ENCODE measurements at places on chromosomes 5 and 9.

DNA sequence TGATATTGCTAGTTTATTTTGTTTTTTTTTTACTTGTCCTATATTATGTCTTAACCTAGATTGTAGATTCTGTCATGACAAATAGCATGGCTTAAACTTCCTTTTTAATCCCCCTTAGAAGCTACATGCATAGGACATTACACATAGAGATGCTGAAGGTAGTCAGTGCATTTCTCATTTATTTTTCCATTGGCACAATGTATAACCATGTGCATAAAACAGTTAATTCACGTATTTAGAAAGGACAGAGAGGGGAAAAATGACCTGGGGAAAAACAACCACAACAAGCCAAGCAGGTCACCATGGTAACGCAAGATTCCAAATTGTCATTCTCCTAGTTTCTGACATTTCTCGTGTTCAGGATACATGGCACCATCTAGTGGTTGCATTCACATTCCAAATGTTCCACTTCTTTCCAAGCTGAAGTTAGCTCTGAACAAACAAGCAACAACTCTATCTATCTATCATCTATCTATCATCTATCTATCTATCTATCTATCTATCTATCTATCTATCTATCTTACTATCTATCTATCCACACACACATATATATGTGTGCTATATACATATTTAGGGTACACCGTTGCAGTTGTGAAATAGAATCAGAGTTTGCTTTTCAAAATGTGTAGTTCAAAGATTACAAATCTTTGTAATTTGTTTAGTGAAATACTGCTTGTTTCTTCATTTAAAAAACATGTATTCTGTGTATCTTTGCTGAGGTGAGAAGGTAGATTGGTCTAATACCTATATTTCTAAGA, 487.2 kb upstream of the ST8SIA4 start:
- DNase-seq, result no peak

GRCh38 chr5:2867373-2867933, 116.0 kb upstream of the IRX2 start:
- no peak for DNase-seq

DNA sequence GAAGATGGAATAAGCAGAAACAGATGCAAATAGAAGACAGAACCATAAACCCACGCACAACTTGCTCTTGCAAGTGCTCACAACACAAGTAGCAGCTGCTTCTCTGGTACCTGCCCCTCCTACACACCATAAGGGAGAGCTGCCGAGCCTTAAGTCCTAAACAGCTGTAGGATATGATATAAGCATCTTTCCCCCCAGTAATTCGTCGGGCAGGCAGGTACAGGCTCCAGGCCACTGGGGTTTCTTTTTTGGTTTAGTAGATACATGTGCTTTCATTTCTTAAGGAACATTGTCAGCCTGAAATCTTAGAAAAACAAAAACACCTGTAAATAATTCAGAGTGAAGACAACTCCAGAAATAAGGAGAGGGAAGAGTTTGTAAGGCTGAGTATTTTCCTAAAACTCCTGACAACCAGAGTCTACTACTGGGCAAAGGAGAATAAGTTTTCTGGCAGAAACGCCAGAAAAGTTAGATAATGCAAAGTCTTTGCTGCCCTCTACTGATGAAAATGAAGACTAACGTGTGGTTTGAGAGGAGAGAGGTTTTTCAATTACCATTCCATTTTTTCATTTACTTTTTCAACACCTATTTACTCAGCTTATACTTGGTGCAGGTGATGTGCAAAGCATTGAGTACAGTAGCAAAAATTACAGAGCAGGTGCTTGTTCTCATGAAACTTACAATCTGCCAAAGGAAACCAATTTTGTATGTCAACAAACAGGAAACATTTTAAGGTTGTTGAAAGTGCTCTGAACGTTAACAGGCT, 20.1 kb upstream of the TCERG1 start:
- no peak for DNase-seq

- DNase-seq, result no peak
Observed at GRCh38 chr5:89707891-89708290, 701.7 kb downstream of the CETN3 start.

- DNase-seq, result no peak
Observed at GRCh38 chr9:92328225-92328624, 2.5 kb downstream of the CENPP start.

Measured in activated CD4-positive, alpha-beta T cell treated with anti-CD3 and anti-CD28 coated beads for 4 hours (primary cell).